Left cardiac atrium (tissue), 4 donors: ENCODE measurements at places on chromosomes 12 and 14.

GRCh38 chr12:91056488-91056887, 1.3 kb downstream of the KERA start:
- DNase-seq = no peak

- DNase-seq = no peak
Measured at GRCh38 chr14:100838493-100839314, 12.8 kb downstream of the MEG3 start.

DNA sequence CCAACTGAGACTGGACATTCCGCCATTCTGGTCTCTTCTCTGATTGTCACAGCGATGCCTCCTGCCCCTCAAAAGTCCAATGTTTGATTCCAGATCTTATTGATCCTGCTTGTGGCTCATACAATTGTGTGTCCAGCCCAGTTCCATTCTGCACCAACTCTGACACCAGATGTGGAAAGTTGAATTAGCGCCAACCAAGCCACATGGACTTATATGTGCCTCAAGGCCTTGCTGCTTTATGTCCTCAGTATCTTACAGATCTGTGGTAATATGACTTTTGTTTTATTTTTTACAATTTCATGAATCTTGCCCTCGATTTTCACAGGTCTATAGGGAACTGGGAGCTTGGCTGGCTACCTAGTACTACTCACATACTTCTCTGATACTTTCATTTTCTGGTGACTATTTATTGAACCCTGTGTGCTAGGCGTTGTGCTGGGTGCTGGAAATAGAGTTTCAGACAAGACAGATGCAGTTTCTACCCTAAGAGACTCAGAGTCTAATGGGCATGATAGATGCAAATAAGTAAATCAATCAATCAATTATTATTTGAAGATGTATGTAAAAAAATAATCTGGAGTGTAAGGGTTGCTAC, 472.0 kb downstream of the TMTC2 start:
- no peak for DNase-seq

DNA sequence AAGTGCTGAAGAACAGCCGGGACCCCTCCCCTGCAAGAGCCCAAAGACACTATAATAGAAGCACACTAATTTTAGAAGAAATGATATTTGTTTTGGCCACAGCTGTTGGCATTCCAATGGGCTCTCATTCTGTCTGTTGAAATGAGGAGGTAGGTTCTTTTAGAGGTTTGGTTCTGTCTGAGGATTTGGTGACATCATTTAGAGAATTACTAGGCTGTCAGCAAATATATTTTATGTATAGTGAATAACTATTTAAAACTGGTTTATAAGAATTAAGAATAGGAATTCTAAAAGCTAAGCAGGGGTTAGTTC, 200.7 kb upstream of the SLC38A2 start:
- DNase-seq = no peak

DNA sequence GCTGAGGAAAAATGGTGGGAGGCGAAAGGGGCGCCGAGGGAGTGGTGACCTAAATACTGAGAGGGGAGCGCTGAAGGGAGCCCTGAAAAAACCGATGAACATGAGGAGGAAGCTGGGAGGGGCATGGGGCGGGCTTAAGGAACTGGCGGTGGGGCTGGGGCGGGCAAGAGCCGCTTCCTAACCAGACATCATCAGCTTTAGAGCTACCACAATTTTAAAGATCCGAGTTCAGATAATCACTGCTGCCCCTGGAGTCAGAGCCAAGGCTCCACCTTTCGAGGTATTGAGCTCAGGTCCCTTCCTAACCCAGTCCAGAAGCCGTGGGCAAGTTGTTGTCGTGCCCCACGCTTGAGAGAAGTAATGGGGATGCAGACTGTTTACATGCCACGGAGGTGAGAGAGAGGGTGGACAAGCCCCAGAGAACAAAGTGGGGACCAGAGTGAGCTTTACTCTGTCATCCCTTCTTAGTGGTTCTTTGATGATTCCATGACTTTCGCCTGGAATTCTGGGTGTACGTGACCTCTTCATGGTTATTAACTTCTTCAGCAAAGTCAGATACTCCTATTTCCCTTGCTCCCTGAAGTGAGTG, 393 bp downstream of the ORMDL2 start:
- no peak for DNase-seq

DNA sequence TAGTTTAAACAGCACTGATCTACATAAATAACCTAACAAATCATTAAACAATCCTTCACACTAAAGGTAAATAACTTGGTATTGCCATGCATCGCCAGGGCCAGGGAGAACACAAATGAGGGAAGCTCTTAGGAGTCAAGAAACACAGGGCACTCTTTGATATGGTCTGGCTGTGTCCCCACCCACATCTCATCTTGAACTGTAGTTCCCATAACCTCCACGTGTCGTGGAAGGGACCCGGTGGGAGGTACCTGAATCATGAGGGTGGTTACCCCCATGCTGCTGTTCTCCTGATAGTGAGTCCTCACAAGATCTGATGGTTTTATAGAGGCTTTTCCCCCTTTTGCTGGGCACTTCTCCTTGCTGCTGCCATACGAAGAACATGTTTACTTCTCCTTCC, 17.3 kb downstream of the TMEM132D start:
- DNase-seq = no peak
